ENCODE measurements at places on chromosomes 13 and 19.

DNA sequence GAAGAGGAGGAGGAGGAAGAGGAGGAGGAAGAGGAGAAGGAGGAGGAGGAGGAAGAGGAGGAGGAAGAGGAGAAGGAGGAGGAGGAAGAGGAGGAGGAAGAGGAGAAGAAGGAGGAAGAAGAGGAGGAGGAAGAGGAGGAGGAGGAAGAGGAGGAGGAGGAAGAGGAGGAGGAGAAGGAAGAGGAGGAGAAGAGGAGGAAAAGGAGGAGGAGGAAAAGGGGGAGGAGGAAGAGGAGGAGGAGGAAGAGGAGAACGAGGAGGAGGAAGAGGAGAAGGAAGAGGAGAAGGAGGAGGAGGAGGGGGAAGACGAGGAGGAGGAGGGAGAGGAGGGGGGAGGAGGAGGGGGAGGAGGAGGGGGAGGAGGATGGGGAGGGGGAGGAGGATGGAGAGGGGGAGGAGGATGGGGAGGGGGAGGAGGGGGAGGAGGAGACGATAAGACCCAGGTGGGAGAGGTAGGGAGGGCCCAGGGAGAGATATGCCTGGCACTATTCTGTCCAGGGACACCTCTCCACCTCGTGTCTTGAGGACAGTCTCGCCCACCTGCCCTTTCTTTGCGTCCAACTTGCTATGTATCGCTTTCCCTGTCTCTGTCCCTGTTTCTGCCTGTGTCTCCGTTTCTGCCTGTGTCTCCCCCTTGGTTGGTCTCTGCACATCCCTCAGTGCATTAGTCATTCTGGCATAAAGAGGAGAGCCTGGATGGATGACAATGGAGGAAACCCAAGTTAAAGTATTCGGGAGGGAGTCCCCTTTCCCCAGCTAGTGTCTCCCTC lies 7.1 kb upstream of the KLK5 start:
- DNase-seq = no peak

DNA sequence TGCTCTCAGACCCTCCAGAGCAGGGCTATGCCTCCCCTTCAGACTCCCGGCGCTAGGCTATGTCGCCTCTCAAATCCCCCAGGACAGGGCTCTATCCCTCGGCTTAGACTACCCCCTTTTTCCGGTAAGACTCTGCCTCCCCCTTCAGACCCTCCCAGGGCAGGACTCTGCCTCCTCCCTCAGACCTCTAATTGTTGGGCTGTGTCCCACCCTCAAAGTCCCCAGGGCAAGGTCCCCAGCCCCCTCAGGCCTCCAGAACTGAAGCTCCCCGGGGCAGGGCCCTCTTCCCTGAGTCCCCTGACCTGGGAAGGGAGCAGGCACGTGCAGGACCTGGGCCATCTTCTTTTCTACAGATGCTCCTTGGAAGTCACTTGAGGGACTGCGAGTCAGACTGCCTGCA lies 3.2 kb downstream of the KANK2 start:
- no peak for DNase-seq

DNA sequence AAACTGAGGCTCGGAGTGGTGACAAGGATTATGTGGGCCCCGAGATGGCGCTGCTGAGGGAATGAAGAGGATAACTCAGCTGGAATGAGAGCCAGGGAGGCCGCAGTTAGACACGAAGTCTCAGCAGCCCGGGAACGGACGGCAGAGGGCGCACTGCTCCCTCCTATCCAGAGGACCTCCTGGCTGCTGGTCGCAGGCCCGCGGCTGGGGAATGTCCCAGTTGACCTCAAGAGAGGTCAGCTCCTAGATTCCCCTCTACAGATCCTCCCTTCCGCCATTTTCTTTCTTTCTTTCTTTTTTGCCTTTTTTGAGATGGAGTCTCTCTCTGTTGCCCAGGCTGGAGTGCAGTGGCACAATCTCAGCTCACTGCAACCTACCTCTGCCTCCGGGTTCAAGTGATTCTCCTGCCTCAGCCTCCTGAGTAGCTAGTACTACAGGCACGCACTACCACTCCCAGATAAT lies 24.1 kb upstream of the ASPDH start:
- peak; percentile 68 for DNase-seq

- DNase-seq = no peak
Observed at GRCh38 chr13:32117001-32117400, 85.4 kb downstream of the FRY start.

DNA sequence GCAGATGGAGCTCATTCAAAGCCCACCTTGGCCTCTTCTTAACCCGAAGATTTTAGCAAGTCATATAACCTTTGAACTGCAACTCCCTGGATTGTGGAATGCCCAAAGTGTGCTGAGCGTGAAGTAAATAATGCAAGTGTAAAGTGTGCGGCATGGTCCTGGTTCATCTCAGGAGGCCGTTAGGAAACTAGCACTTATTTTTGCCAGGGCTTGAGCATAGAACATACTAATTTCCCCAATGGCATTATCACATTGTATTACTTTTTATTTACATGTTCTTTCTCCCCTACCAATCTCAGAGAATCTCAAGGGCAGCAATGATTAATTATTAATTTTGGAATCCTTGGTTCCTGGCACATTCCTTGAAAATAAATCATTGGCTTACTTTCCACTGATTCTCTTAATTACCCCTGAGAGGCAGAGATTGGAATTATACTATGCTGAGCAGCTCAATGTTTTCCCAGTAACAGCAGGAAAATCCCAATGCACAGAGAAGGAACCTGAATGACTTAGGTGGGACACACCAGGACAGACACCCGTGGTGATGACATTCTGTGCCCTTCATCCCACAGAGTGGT lies 128.8 kb upstream of the GJB6 start:
- DNase-seq = no peak

- no peak for DNase-seq
Observed at GRCh38 chr19:46972311-46972710, 47.3 kb upstream of the NPAS1 start.

- no peak for DNase-seq
Observed at GRCh38 chr13:30697996-30698401, 37.3 kb upstream of the ALOX5AP start.

DNA sequence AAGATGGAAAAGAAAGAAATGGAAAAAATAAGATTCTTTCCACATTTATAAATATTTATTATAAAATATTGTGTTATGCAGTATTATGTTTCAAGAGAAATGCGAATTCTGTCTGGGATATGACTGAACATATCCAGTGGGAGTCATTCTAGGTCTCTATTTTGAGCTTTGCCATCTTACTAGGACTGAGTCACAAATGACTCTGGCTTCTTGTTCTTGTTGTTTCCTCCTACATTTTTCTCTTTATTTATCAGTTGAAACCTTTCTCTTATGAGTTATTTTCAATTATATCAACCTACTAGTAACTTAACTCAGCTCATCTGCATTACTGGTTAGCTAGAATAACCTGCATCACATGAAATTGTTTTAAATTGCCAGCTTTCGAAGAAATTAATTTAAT lies 1247.3 kb downstream of the SLITRK1 start:
- DNase-seq = no peak

DNA sequence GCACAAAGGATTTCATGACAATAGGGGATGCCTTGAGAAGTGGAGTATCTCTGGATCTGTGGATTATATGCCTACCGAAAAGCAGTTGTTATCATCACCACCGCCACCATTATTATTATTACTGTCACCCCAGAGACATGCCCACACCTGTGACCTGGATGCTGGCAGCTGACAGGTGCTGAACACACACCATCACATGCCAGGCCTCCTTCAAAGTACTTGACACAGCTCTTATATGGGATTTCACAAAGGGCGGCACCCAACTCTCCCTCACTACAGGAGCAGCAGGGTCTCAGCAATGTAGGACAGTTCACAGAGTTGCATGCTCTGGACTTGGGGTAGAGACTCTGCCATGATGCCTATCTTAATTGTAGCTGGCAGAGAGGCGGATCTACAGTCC lies 5.6 kb upstream of the GPR42 start:
- no peak for DNase-seq

GRCh38 chr13:113804703-113805430 lies 45.8 kb downstream of the TMEM255B start:
- no peak for DNase-seq

- DNase-seq = peak; percentile 54
Observed at GRCh38 chr13:76991432-76991795, 467 bp upstream of the CLN5 start.

DNA sequence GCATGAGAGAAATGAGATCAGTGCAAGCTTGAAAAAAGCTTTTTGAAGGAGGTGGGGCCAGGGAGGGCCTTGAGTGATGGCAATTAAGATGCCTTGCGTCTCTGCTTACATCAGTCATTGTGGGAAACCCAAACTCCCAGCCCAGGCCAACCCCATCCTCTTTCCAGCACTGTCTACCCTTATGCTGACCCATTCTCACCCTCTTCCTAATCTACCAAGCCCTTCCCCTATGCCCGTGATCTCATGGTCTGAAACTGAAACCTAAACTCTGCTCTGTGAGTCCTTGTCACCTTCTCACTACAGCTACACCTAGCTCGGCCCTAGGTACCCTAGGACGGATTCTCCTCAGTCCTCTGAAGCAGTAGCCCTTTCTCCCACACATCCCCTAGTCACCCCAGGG lies 36.0 kb upstream of the SERP2 start:
- no peak for DNase-seq

- no peak for DNase-seq
Observed at GRCh38 chr13:80828759-80829158, 487.8 kb upstream of the SPRY2 start.

DNA sequence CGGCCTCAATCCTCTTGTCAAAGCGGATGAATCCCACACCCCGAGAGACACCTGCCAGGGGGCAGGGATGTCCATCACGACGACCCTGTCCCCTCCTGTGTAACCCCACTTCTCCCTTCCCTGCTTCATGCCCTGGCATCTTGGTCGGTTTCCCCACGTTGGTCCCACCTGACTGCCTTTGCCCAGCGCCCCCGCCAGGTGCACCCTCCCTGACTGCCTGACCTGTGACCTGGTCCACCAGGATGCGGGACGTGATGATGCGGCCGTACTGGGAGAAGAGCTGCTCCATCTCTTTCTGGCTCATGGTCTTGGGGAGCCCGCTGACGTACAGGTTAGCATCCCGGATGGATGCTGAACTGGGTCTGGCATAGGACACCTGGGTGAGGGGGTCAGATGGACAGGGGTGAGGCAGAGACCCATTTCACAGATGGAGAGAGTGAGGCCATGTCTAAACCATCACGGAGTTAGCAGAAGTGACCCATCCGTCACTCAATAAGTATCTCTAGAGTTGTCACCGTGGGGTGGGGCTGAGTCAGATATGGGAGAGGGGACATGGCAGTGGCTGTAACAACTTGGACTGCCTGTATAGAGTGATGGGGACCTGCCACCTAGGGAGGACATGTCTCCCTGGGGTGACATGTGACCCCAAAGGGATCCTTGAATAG lies 22.5 kb downstream of the ELAVL3 start:
- no peak for DNase-seq

DNA sequence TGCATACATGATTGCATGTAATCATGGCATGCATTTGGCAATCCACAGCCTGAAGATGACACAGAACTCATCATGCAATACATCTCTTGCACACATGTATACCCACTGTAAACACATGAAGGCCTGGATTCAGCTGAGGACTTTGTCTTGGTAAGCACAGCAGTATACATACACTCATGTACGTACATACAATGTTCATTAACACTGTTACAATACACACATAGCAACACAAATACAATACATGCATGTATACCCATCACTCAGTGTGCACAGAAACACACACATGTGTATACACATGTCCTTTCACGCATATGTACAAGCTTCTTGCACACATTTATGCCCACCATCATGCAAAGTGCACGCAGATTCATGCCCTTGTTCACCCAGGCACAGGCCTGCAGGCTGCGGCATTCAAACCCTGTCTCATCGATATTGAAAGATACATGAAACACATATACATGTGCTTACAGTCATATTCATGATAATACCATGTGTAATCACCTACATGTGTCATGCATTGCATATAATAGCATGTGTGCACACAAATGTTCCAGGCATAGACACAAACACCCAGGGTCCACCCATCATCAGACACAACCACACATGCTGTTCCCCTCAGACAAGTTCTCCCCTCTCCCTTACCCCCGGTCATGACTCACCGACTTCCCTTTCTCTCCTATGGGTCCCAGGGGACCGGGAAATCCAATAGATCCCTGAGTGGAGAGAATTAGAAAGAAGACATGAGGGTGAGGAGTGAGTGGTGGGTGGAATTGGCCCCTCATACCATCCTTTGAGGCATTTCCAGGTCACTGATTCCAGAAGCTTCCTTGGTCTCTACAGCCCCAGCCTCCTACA lies 28.7 kb downstream of the COL5A3 start:
- no peak for DNase-seq

GRCh38 chr13:66745307-66745706 lies 484.8 kb downstream of the PCDH9 start:
- DNase-seq = no peak

DNA sequence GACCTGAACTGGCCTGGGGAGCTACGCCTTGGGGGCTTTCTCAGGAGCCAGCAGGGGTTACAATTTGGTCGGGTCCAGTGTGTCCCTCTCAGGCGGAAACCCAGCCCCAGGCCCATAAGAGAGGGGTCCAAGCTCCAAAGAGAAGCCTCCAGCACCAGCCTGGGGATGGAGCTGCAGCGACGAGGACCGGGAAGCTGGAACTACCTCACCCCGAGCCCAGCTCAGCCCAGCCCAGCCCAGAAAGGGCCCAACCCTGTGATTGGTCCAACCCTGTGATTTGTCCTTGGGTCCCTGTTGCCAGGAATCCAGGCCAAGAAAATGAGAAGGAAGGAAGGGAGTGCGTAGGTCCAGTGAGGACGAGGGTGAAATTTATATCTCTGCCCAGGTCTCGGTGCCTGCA lies 24.1 kb downstream of the CLEC4M start:
- DNase-seq = no peak

GRCh38 chr19:50326101-50326664 lies 3.0 kb downstream of the KCNC3 start:
- DNase-seq = no peak

DNA sequence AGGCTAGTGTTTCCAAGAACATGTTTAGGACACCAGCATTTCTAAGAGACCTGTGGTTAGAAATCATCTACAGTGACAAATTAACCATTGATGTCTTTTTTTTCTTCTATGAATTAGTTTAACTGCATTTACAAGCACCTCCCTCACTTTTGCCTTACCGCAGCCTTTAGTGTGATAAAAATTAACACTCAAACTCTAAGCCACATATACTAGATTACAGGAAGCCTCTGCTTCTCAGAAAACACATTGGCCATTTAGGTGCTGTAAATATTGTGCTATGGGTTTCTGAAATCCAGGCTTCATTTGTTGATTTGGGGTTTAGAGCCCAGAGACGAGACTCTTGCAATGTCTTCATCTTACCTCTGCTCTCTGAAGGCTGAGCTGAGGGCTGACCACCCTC lies 34.6 kb upstream of the OLFM4 start:
- DNase-seq = no peak

- DNase-seq = no peak
Observed at GRCh38 chr19:47142779-47143178, 12.1 kb downstream of the SAE1 start.

GRCh38 chr13:112346173-112346898 lies 29.8 kb upstream of the SPACA7 start:
- no peak for DNase-seq
